ENCODE measurements at places on chromosomes 7 and 10. TPM values are rescaled to one million over a fixed set of nuclear protein-coding genes. Genes with fewer than 3 reads are reported as not detected.

GRCh38 chr7:155316427-155317113, 18.9 kb downstream of the INSIG1 start:
- no peak for DNase-seq

- no peak for DNase-seq
Measured at GRCh38 chr7:123647106-123647730, 8.4 kb upstream of the LMOD2 start.

GRCh38 chr10:109205929-109206585, 717.3 kb downstream of the XPNPEP1 start:
- no peak for DNase-seq

- DNase-seq: no peak
Measured at GRCh38 chr7:45689011-45689796, 115.0 kb downstream of the ADCY1 start.

GRCh38 chr7:106767078-106767477, 98.0 kb upstream of the PIK3CG start:
- no peak for DNase-seq

DNA sequence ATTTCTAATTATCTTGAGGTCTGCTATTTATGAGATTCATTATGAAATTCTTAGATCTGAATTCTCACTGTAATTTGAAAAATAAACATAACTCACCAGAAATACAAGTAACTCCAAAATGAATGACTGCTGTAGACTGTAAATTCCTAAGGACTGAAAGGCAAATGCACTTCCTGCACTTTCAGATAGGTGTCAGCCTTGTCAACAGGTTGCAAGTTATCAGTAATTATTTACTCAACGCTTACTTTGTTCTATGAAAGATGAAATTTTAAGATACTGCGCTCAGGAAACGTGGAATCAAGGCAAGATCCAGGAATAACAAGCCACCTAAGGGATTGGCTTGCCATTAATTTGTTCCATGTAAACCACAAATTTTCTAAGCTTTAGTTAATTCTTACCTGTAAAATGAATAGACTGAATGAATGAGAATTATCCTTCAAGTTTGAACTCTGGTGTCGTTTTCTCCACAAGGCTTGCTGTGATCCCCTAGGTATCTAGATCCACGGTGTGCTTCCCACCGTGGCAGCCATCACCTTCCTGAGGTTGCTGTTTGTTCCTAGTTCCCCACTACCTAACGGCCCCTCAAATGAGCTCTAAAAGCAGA, 12.6 kb downstream of the DHX32 start:
- DNase-seq: no peak

GRCh38 chr7:157975401-157976372, 611.9 kb downstream of the PTPRN2 start:
- no peak for DNase-seq

DNA sequence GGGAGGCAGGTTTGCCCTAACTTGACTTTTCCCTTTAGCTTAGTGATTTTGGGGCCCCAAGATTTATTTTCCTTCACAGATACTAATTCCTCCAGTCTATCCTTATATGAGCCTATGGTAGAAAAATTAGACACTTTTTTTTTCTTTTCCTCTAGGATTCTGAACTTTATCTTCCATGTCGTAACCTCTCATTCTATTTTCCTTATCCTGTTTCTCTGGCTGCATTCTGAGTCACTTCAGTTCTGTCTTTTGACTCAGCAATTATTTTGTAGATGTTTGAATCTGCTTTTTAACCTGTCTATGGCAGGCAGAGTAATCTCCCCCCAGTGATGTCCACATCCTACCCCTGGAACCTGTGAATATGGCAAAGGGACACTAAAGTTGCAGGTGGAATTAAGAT, 7.1 kb upstream of the NOD1 start:
- DNase-seq: no peak

- no peak for DNase-seq
Measured at GRCh38 chr7:94675356-94675755, 19.4 kb upstream of the SGCE start.

GRCh38 chr10:48612236-48612943, 7.5 kb upstream of the ARHGAP22 start:
- no peak for DNase-seq

DNA sequence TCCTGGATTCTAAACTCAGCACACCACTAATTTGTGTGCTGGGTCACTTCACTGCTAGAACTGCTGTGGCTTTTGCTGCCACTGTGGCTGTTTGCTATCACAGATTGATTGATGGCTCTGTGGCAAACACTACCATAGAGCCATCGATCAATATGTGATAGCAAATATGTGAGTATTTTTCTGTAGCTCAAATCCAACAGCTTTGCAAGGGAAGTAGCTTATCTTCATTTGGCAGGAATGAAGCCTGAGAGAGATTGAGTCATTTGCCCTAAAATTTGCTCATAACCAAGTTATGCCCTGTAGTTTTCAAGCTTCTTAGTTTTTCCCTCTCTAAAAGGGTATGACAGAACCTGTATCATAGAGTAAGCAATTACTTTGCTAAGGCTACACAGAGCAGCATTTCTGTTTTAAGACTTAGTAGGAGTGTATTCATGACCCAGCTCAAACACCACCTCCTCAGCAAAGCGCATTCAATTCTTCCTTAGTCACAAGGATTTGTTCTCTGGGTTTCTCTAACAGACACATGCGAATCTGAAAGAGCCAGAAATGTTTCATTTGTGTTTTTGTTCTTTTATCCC, 43.1 kb downstream of the MINPP1 start:
- DNase-seq: no peak

DNA sequence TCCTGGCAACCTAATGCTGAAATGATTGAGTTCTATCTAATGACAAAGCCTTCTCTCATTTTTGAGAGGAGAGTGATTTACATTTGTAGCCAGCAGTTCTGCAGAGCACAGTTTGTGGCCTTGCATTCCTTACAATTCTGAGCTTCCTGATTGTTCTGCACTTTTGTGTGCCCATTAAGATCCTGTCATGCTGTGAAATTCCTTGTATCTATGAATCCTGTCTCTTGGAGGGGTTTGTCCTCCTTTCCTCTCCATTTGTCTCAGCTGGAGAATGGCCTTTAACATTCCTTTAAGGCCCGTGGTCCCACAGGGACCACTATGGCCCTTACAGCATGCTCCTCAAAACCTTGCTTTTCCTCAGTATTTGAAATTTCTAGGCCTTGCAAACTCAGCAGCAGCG, 10.4 kb downstream of the KLHL7 start:
- no peak for DNase-seq

GRCh38 chr7:39609935-39610263, 13.5 kb upstream of the RALA start:
- no peak for DNase-seq

- DNase-seq: no peak
Measured at GRCh38 chr10:58107506-58107905, 160.2 kb downstream of the IPMK start.

DNA sequence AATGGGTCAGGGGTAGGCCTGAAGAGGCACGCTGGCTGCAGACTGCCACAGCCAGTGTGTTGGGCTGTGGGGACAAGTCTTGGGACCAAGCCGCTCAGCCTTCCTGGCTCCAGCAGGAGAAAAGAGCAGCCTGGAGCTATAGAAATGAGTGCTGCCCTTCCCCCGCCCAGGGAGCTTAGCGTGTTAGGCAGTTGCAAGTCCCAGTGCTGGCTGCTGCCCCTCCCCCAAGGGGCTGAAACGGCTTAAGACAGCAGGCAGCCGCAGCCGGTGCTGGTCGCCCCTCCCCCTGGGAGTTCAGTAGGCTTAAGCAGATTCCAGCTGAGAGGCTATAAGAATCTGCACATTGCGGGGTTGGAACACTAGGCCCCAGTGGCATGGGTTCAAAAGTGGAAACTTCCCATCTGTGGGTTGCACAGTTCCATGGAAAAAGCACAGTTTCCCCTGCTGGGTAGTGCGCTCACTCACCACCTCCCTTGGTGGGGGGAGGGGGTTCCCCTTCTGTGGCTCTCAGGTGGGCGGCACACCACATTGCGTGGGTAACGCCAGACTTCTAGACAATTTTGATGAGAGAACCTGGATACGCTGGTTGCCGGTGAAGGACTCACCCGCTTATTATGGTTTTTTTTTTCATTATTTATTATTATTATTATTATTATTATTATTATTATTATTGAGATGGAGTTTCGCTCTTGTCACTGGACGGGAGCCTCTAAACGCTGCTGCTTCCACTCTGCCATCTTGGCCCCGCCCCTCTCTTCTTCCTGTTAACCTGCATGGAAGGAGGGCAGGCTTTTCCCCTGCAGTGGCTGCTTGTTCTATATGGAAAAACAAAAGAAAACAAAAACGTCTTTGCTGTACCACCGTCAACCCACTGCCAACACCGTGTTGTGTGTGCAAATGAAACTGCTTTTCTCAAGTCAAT, 151.1 kb downstream of the CXCL12 start:
- peak; percentile 77 for DNase-seq

GRCh38 chr10:44209811-44210210, 175.1 kb downstream of the CXCL12 start:
- no peak for DNase-seq

DNA sequence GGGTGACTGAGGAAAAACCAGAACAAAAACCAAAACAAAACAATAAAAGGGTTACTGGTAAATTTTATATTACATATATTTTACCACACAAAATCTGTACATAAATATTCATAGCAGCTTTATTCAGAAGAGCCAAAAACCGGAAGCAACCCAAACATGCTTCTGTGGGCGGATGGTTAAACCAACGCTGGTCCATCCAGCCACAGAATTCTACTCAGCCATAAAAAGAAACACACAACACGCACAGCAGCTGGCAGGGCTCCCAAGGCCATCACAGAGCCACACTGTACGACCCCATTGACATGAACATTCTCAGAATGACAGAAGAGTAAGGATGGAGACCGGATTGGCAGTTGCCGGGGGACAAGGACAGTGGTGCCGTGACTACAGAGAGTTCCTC, 83.6 kb downstream of the PROSER2 start:
- DNase-seq: no peak

GRCh38 chr7:64638822-64639221, 27.1 kb upstream of the ZNF107 start:
- no peak for DNase-seq

- no peak for DNase-seq
Measured at GRCh38 chr7:153523320-153524015, 528.7 kb upstream of the DPP6 start.

DNA sequence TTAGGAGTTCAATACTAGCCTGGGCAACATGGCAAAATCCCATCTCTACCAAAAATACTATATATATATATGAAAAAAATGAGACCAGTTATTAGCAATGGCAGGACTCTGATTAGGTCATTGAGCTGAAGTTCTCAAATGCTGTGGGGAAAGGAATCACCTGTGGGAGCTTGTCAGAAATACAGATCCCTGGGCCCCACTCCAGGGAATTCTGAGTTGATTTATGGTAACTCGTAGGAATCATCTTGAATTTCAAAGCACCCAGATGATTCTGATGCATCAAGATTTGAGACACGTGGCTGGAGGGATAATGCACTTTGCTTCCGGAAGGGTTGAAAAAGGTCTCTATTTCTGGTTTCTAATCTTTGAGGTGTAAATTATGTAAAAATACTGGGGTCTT, 1.0 kb upstream of the ANKRD1 start:
- DNase-seq: no peak

DNA sequence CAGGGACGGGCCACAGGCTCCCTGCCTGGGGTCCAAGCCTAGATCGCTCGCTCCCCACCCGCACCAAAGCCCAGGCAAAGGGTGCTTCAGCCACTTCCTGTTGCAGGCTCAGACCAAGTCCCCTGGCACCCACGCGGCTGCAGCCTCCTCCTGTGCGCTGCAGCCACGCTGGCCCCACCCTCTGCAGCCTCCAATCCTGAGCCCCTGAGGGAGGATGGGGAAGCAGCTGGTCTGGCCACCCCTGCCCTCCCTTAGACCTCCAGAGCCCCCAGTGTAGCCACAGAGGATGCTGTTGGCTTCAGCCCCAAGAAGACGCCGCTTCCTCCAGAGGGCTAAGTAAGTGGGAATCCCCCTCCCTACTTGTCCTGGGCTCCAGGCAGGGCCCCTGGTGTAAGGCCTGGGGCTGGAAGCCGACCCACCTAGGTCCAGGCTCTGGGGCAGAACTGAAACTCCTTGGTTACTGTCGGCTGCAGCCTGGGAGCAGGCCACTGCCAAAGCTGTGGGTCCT, 9.4 kb downstream of the LIMK1 start:
- no peak for DNase-seq

DNA sequence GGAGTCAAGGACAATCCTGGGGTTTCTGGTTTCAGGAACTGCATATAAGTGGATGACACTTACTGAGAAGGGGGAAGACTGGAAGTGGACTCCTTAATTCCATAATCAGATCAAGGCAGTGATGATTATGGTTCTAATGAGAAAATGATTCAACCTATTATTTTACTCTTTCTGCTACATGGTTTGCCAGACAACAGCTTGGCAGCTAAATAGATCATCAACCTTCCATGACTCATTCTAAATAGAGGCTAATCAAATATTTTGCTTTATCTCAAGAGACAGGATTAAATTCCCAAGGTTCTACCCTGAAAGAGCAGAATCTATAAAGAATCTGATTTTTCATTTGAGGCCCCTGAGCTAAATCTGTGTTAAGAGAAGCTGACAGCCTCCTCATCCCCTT, 46.3 kb downstream of the CNNM1 start:
- DNase-seq: no peak

Gene WDR86
- 34.6 TPM for polyA plus RNA-seq

Gene PITX3
- 1.2 TPM for polyA plus RNA-seq

Gene C10orf105
- 0.24 TPM for polyA plus RNA-seq

Gene TAC1
- 1.0 TPM for polyA plus RNA-seq

Gene SLC16A9
- 32.7 TPM for polyA plus RNA-seq

Gene RBAK
- polyA plus RNA-seq: 20.3 TPM

Gene C7orf57
- 0.66 TPM for polyA plus RNA-seq

Gene UBE2H
- polyA plus RNA-seq: 130 TPM

Gene PRPS1L1
- not detected for polyA plus RNA-seq

Gene DDC
- 70.4 TPM for polyA plus RNA-seq

Gene TRIL
- 58.0 TPM for polyA plus RNA-seq

Measured in left renal pelvis (tissue), 4 donors.